ENCODE measurements at places on chromosomes 5 and 9. TPM values are rescaled to one million over a fixed set of nuclear protein-coding genes. Genes with fewer than 3 reads are reported as not detected.

DNA sequence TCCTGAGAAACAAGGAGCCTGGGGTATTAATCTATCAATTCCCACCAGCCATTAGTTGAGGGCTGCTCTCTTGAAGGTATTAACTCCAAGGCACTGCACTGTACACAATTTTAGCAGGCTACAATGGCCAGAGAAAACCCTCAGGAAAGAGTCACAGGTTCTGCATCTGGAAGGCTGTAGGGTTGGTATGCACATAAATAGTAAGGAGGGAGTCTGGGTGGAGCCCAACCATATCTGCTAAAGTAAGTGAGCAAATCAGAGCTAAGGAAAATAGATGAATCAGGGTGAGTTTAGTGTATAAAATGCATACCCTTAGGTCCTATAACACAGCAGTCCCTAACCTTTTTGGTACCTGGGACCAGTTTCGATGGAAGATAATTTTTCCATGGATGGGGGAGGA lies 18.2 kb downstream of the TMEM215 start:
- no peak for ATAC-seq
- no peaks in the 10 kb centered on the region for H3K36me3 ChIP-seq
- no peaks in the 10 kb centered on the region for H3K27me3 ChIP-seq

DNA sequence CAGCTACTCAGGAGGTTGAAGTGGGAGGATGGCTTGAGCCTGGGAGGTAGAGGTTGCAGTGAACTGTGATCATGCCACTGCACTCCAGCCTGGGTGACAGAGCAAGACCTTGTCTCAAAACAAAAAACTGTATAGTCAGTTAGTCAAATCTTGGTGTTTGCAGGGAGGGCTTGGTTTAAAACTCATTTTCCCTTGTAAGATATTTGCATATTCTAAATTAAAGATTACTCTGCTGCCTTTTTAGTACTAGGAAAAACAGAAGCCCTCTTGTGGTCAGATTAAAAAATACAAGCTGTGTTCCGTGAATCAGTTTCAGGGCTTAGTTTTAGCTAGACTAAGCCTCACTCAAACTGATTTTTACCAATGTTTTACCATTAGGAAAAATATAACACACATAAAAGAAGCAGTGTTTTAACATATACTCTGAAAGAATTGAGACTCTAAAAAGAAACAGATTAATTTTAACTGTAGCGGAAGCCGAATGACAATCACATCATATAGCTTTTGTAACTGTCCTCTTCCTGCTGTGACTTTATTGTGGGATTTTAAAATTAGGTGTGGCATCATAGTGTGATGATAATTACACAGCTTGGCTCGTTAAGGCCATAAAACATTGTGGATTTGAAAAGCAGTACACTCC lies 84.9 kb upstream of the BASP1 start:
- H3K36me3 ChIP-seq = no peaks in the 10 kb centered on the region
- no peak overlapping the region for H3K4me3 ChIP-seq
- peaks cover 13% of the 10 kb centered on the region for H3K27me3 ChIP-seq

DNA sequence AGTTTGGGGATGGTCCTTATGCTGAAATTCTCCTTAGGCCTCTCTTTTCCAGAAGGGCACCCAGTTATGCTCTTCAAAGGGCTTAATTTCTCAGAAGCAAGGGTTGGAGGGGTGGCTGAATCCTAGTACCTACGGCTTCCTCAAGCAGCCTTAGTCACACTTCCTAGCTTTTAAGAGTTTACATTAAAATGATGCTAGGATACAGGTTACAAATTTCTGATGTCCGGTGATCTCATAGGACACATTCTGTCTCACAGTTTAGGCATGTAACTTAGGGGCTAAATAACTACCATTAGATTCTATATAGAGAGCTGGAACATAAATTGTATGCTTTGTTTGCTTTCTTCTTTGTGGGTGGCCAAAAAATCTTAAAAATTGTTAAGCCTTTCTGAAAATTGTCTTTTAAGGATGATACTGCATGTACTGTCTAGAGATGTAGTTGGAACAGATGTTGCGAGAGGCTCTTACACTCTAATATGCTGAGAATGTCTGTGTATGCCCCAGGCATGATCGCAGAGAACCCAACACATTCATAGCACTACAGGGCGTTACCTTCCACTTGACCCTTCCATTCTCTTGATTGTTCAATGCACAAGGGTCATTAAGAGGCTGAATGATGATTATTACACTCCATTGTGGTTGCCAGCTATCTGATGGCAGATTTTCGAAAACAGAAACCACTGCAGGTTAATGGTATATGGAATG lies 139.1 kb downstream of the TMEM38B start:
- no peaks in the 10 kb centered on the region for H3K36me3 ChIP-seq
- no peaks in the 10 kb centered on the region for H3K27me3 ChIP-seq
- H3K4me3 ChIP-seq = no peak overlapping the region

KCTD16 gene
- total RNA-seq = 0.12 TPM

CSF1R gene
- total RNA-seq = 53.7 TPM

GABRA6 gene
- not detected for total RNA-seq
